ENCODE measurements at places on chromosomes 11 and 22. TPM values are rescaled to one million over a fixed set of nuclear protein-coding genes. Genes with fewer than 3 reads are reported as not detected.

JAM3 gene
- 92.2 TPM for total RNA-seq

OR8D1 gene
- total RNA-seq = not detected

CRYBB3 gene
- total RNA-seq = not detected

EMID1 gene
- 2.4 TPM for total RNA-seq

ACTN3 gene
- total RNA-seq = 0.14 TPM

LSP1 gene
- 122 TPM for total RNA-seq

MOV10L1 gene
- total RNA-seq = 0.43 TPM

ESAM gene
- total RNA-seq = 76.9 TPM

OR51B5 gene
- 0.29 TPM for total RNA-seq

MPZL3 gene
- 0.52 TPM for total RNA-seq

CASP5 gene
- total RNA-seq = 0.24 TPM

GAS2L1 gene
- 25.4 TPM for total RNA-seq

SEC14L6 gene
- 0.14 TPM for total RNA-seq

SCUBE2 gene
- total RNA-seq = 7.4 TPM

OR8G5 gene
- not detected for total RNA-seq

CALCA gene
- total RNA-seq = not detected

NCR3LG1 gene
- total RNA-seq = 2.9 TPM

FGF4 gene
- not detected for total RNA-seq

GLYAT gene
- not detected for total RNA-seq

RIMBP3B gene
- total RNA-seq = 0.19 TPM

OR52E8 gene
- not detected for total RNA-seq

GRM5 gene
- 0.23 TPM for total RNA-seq

SSTR3 gene
- total RNA-seq = not detected
